Endodermal cell (in vitro differentiated cells): ENCODE measurements at places on chromosomes 6 and 20. TPM values are rescaled to one million over a fixed set of nuclear protein-coding genes. Genes with fewer than 3 reads are reported as not detected.

- no peak for DNase-seq
Measured at GRCh38 chr20:21450572-21450971, 53.2 kb upstream of the NKX2-4 start.

- no peak for DNase-seq
Measured at GRCh38 chr6:69848552-69848951, 17.8 kb upstream of the COL19A1 start.

- no peak for DNase-seq
Measured at GRCh38 chr6:88365230-88365629, 199.1 kb upstream of the CNR1 start.

DNA sequence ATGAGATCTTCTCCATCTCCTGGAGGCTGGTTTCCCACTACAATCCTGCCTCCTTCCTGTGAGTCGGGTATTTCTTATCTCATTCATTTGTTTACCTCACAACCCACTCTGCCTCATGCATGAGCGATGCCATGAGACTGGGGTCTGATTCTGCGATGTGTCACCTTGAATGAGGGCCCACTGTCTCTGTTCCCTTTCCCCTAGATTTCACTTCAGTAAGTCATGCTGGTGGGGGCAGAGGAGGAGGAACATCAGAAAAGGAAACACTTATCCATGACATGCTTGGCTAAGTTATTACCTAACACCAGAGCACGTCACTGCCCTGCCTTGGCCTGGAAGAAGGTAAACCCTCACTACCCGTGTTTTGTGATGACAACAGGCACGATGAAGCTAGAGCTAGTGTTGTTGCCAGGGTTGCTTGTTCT, 337.4 kb upstream of the PRDM1 start:
- no peak for DNase-seq

- DNase-seq, result no peak
Measured at GRCh38 chr6:131391116-131391515, 181.9 kb upstream of the ARG1 start.

The SYCP2 gene
- total RNA-seq, result 0.33 to 1.4 TPM (median 1.2 TPM) in 3 replicates

- DNase-seq, result peak; percentile 79
Measured at GRCh38 chr6:124795643-124796463, 166.4 kb upstream of the RNF217 start.

The ARMH2 gene
- total RNA-seq, result not detected in 2 replicates

The ZC2HC1B gene
- total RNA-seq, result not detected in 2 replicates

DNA sequence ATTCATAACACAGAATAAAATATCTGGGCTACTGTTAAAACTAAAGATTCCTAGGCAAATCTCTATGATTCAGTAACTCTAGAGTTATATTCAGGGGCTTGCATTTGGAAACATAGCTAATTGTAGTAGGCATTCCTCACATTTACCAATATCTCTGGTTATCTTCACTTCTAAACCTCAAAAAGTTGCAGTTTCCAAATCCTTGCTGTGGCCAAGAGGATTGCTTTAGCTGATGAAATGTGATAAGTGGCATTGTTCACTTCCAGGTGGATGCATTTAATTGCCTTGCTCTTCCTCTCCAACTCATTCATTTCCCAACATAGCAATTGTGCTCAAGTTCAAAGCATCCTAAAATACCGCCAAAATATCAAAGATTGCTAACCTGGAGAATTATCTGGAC, 246.6 kb downstream of the GRIK2 start:
- no peak for DNase-seq

DNA sequence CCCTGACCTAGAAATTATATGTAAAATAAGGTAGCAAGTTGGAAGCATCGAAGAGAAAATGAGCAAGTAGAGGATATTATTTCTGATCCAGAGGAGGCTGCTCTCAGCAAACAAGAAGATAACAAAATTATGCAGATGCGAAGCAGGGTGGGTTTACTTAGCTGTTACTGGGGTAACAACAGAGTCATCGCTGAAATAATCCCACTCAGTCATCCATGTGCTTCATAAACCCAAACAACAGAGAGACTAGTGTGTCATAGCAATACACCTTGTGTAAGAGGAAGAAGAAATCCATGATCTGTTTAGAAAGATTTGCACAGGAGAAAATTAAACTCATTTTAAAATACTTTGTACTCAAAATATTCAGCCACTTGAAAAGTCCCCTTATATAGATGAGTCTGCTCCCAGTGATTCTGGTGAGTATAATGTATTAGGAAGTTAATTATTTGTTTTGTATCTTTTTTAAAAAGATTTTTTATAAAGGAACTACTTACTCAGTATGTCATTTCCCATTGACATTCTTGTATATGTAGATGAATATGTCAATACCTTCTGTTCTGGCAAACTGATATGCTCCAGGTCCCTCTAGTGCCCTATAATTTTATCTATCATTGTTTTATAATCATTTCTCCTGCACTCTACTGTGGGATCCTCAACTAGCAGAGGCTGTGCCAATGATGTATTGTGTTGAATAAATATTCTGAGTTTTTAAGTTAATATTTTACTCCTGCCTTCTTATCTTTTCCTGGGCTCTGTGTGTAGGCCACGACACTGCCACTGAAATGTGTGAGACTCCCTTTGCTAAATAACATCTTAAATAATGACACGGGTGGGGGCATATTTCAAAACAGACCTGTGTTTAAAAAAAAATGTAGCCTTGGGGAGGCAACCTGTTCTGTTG, 8.6 kb upstream of the HIVEP2 start:
- no peak for DNase-seq

DNA sequence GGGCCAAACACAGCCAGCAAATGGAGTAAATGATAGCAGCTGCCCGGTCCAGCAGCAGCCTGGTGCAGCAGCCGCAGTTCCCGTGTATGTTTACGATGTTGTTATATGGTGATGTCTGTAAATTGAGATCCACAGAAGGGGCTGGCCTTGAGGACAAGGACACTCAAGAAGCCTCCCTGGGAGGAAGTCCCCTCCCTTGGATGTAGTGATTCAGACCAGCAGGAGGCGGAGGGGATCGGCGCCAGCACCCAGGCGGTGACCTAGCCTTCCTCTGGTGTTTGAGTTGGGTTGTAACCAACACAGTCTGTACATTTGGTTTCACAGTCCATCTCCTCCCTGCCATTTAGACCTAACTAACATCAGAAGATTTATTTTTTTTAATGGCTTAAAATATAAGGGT, 187.8 kb downstream of the SYNDIG1 start:
- DNase-seq, result no peak

- no peak for DNase-seq
Measured at GRCh38 chr20:18906046-18906445, 92.5 kb downstream of the SCP2D1 start.

GRCh38 chr6:22657352-22657980, 88.1 kb downstream of the HDGFL1 start:
- no peak for DNase-seq

DNA sequence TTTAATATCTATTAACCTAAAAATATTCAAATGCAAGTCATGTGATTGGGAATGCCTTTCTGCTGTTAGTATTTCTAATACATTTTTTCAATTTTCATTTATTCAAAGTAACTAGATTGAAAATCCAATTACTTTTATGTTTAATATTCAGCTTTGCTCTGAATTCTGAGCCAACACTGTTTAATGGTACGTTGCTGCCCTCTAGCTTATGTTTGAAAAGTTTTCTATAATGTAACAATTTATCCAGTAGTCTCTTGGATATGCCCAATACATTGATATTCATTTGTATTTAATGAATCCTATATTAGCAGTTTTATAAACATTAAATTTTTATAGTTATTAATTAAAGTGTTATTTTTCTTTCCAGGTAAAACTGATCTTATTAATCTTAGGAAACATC, 47.4 kb downstream of the LGSN start:
- DNase-seq, result no peak

- DNase-seq, result no peak
Measured at GRCh38 chr6:14692208-14692607, 553.7 kb upstream of the JARID2 start.

DNA sequence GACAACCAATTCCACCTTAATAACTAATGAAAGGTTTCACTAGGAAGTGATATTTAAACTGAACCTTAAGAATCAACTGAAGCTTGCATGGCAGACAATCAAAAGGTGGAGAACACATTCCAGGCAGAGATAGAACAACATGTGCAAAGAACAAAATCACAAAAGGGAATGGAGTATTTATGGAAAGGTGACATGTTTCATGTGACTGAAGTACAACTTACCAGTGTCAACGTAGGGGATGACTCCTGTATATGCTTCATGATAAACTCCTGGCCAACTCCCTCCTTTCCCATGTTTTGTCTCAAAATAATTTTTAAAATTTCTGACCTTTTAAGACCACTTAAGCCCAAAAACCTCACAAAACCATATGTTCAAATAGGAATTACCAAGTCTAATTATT, 6.6 kb downstream of the PLN start:
- DNase-seq, result no peak

- no peak for DNase-seq
Measured at GRCh38 chr20:57394121-57395082, 3.2 kb downstream of the RBM38 start.

- DNase-seq, result peak; percentile 85
Measured at GRCh38 chr6:25315194-25316177, 36.3 kb downstream of the CARMIL1 start.

GRCh38 chr20:10728873-10729670, 55.3 kb upstream of the JAG1 start:
- no peak for DNase-seq

The CD93 gene
- 0.02 and 0.04 TPM in 2 replicates for total RNA-seq

The UBR2 gene
- total RNA-seq, result 21.6 to 23.8 TPM (median 22.7 TPM) in 3 replicates

The BIRC7 gene
- 0.38 TPM in 1 of 3 replicates, not detected in the others for total RNA-seq

GRCh38 chr6:14660806-14661579, 543.4 kb downstream of the CD83 start:
- no peak for DNase-seq

DNA sequence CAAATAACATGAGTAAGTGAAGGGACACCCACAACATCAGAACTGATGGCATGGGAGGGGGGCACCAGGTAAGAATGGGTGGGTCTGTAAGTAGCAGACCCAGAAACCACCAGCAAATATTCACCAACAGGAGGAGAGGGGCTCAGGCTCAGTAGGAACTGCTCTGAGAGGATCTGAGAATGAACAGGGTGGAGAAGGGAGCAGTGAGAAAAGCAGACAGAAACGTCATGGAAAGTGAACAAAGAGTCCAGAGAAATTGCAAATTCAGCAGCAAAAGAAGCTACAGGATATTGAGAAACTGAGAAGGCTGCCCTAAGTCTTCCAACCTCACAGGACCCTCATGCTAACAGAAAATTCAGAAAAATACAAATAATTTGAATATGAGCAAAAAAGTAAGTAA, 121.3 kb downstream of the KIF16B start:
- DNase-seq, result no peak

The SLC2A10 gene
- 13.8 to 19.6 TPM (median 19.6 TPM) in 3 replicates for total RNA-seq

- peak; percentile 95 for DNase-seq
Measured at GRCh38 chr20:58233881-58234528, 5.6 kb upstream of the ANKRD60 start.
